WTC11 (cell line): ENCODE measurements at places on chromosomes 6 and 20. TPM values are rescaled to one million over a fixed set of nuclear protein-coding genes. Genes with fewer than 3 reads are reported as not detected.

DNA sequence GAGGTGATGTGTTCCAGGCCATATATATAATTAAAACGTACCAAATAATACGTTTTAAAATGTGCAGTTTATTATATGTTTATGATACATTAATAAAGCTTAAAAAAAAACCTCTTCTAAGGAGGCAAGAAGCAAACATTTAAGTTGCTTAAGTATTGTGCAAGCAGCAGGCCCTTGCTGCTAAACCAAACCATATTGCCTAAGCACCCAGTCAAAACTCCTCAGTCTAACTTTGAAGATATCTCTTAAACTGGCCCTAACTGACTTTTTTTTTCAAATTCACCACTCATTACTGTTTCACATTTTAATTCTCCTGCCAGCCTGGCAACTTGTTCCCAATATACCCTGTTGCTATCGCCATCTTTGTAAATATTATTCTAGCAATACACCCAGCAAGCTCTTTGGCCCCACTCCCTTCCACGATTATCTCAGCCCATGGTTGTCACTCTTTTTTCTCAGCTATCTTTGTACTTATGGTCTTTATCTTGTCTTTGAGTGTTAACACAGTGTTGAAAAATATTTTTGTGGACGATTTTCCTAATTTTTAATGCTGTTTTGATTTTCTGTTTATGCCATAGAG lies 60.9 kb downstream of the C6orf58 start:
- no peak for DNase-seq

- no peak for DNase-seq
These were observed 69.0 kb downstream of the ID4 start for GRCh38 chr6:19906171-19906570.

SLC35B2 gene
- total RNA-seq, result 28.9 to 36.7 TPM (median 30.8 TPM) in 3 replicates

DNA sequence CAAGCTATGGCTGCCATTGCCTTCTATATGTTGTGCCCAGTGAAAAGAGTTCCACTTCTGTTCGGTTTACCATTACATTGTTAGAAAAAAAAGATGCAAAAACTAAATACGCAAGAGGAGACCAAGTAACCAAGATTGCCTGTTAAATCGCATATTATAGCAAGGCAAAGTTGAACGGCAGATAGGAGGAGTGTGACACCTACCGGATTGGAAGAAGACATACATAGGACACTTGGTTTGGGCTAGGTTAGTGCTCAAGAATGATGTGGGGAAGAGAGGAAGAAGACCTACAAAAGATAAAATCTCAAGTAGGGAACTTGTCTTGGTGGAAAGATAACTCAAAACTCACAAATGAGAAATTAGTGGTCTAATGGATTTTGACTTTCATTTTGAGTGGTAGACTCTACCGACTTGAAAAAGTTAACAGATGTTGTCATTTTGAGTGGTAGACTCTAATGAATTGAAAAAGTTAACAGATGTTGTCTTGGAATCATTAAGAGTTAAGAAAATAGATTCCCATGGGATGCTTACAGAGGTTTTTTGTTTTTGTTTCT lies 95.5 kb downstream of the F13A1 start:
- no peak for DNase-seq

DNA sequence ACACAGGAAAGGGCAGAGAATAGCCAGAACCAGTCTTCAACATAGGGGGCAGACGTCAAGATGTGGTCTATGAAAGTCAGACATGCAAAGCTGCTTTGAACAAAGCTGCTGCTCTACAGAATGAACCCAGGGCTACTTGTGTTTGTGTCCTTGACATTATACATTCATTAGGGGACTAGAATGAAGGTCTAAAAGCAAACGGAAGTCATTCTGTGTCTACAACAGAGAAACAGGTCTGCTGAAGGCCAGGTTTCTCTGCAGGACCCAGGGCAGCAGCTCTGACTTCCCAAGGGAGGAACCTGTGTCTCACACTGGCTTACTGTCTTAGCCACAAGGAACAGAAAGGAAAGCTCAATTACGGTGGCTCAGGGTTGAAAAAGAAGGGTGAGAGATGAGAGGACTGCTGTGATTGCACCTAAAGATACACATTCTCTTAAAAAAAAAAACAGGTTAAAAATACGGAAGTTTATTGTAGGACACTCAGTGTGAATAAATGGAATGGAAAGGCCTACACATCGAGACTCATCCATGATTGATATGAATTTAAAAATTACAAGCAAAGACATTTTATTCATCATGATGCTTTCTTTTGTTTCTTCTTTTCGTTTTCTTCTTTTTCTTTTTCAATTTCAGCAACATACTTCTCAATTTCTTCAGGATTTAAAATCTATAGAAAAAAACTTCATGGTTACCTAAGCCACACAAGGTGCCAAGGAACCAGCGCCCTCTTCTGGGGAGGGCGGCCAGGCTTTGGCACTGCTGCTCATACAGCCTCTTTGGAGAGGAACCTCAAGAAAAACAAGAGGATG lies 6.7 kb downstream of the PSMA7 start:
- DNase-seq, result peak; percentile 74
